Activated CD8-positive, alpha-beta memory T cell treated with anti-CD3 and anti-CD28 coated beads for 4 hours (primary cell): ENCODE measurements at places on chromosomes 2 and 18.

DNA sequence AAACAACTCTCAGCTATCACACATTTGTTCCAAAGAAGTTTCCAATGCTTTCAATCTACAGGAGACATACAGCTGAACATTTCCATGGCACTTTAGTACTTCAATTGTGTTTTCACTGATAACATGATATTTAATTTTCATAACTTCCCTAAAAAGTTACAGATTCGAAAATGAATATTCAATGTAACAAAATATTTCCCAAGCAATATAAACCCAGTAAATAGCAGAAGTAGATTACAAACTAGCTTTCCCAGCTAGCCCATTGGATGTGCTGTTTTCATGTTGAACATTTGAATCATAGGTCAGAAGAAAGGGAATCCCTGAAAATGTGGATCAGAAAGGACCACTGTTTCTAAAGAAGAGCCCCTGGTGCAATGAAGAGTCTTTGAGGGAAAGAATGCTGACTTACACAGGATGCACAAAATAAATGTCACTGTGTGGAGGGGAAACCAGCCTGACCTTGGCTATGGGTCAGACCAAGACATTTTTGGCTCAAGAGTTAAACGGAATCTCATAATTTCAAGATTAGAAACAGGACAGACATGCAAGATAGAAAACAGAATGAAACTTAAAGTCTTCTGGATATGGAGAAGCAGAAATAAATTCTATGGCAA, 22.5 kb downstream of the CYTIP start:
- DNase-seq, result no peak

GRCh38 chr2:34241905-34242762, 643.0 kb upstream of the FAM98A start:
- DNase-seq, result no peak

DNA sequence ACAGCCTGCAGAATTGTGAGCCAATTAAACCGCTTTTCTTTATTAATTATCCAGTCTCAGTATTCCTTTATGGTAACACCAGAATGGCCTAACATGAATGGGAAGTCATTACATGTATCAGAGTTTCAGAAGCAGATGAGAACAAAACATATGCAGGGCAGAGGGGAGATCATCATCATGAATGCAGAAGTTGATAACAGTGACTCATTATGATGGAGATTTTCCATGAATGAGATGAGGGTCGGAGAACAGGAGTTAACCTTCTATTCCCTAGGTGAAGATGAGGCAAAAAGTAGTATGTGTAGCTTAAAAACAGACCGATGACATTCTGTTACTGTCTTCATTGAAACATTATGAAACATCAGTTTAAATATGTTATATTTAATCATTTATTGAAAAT, 59.5 kb upstream of the PPM1B start:
- DNase-seq, result no peak

DNA sequence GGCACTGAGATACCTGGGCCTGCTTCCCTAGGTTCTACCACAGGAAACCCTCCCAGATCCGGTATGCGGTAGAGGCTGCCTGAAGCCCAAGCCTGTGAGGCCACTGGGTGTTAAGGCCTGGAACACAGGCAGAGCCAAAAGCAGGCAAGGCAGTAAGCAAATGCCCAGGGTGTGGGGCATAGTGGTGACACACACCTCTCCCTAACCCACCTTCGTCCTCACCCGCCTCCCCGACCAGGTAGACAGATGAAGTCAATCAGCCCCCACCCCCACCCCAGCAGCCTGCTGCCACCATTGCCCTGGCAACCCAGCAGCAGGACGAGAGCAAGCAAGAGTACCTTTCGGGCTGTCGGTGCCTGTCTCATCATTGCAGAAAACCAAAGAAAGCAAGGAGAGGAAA, 6.1 kb downstream of the DCTN1 start:
- DNase-seq, result no peak

GRCh38 chr2:75597949-75598348, 37.2 kb upstream of the EVA1A start:
- DNase-seq, result no peak

GRCh38 chr2:191274413-191274815, 29.2 kb downstream of the MYO1B start:
- DNase-seq, result no peak

DNA sequence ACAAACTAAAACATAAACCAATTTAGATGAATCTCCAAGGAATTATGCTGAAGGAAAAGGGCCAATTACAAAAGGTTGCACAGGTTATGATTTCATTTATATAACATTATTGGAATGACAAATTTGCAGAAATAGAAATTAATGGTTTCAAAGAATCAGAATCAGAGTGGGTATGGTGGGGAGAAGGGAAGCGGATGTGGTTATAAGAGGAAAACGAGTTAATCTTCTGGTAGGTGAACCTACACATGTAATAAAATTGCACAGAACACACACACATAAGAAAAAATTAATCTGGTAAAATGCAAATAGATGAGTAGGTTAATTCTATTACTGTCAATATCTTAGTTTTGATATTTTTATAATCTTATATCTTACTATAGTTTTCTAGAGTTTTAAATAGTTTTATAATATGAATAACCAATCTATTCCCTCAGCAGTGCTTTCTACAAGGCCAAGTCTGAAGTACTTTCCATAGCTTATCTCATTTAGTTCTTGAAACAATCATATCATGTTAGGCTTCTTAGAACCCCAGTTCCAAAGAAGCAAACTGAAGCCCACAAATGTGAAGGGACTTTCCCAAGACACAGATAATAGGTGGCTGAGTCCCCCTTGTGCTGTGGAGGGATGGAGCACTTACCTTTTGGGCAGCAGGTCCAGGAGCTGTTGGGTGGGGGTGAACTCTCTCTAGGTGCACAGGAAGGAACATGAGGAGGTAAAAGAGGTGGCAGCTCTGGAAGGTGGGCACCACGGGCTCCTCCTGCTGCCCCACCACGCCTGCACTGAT, 31.5 kb downstream of the ZNF519 start:
- DNase-seq, result no peak

DNA sequence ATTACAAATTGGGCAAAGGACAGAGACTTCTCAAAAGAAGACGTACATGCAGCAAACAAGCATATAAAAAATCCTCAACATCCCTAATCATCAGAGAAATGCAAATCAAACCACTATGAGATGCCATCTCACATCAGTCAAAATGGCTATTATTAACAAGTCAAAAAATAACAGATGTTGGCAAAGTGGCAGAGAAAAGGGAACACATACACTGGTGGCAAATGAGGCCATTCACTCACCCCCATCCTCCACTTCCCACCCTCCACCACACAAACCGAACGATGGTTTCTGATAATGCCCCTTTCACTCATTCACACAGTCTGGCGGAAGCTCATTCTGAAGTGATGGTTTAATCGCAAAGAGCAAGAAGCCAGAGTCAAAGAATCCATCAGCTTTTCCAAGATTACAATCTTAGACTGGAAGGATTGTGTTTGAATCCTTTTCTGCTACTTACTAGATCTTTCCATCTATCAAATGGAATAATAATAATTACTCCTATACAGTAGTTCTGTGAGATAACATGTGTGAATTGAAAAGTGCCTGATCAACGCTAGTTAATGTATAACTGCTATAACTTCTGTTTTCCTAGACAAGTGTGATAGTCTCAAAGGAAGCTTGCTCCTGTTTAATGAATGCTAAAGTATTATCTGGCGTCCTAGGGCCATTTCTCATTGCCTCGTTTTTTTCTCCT, 16.9 kb upstream of the CD28 start:
- no peak for DNase-seq

GRCh38 chr18:55275039-55275901, 312.7 kb downstream of the TCF4 start:
- DNase-seq, result no peak

GRCh38 chr18:22558945-22559385, 141.2 kb upstream of the CTAGE1 start:
- no peak for DNase-seq

DNA sequence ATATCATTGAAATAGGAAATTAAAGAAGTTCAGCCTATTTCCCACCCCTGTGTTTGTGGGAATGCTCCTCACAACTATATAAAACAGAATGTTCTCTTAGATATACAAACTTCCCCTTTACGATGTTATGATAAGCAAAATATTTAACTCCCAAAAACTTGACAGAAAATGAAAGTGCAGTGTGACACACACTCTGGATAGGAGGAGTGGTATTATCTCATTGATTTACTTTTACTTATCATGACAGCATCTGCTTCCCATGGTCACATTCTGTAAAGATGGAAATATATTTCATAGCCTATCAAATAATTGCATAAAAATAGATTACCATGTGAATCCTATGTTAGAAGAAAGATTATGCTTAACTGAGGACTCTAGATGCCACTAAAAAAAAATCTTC, 96.6 kb upstream of the STK17B start:
- no peak for DNase-seq

GRCh38 chr2:42859006-42859552, 66.7 kb upstream of the HAAO start:
- DNase-seq, result peak; percentile 20

- no peak for DNase-seq
Measured at GRCh38 chr2:192047315-192048107, 147.2 kb downstream of the TMEFF2 start.

GRCh38 chr2:16395601-16396000, 270.0 kb downstream of the CYRIA start:
- DNase-seq, result no peak

DNA sequence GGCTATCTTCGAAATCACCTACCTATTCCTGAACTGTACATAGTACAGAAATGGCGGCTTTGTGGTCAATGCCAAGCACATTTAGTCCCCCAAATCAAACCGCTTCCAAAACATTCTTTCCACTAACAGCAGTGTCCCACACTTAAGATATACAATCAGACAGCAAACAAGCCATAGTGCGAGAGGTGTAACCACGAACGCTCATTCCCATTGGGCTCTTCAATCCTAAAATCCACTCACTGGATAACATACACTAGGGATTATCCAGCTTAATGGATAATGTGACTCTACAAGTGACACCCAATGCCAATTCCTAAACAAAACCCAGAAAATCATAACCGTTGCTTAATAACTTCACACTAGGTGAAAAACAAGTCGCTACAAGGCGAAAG, 2.0 kb downstream of the XPO1 start:
- no peak for DNase-seq

DNA sequence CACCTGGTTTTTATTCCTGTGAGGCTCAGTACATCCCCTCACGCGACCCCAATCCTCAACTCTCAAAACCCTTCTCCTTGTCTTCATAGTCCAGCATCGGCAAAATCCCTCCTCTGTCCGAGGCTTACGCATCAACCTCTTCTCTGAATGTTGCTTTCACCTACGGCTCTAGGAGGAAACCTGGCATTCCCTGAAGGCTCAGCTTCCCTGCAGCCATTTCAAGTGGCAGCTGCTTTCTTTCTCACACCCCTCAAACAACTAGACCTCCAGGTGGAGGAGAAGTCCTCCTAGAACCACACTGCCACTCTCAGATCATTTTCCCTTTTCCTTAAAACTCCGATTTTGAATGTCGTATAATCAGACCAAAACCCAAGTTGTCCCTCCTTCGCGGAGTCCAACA, 114.2 kb downstream of the DTNB start:
- DNase-seq, result no peak

GRCh38 chr2:198161151-198161550, 356.8 kb downstream of the PLCL1 start:
- no peak for DNase-seq

- no peak for DNase-seq
Measured at GRCh38 chr2:112779598-112779997, 4.7 kb downstream of the IL1A start.

GRCh38 chr18:11005528-11005927, 143.8 kb downstream of the PIEZO2 start:
- no peak for DNase-seq

GRCh38 chr2:79191816-79192215, 32.3 kb upstream of the REG3A start:
- no peak for DNase-seq

DNA sequence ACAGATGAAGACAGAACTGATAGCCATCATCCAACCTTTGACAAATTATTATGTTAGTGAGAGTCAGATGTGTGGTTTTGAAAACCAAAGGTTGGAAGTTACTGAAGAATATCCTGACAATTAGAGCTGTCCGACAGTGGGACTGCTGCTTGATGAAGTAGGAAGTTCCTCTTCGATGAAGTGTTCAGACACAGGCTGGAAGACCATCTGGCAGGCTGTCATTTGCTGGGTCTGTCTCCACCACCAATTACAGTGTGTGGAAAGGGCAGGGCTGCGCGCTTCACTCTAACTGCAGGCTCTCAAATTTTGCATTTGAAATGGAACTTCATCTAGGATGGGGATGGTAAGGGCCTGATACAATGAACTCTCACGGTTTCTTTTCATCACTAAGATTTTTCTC, 313.8 kb downstream of the PIK3C3 start:
- no peak for DNase-seq

DNA sequence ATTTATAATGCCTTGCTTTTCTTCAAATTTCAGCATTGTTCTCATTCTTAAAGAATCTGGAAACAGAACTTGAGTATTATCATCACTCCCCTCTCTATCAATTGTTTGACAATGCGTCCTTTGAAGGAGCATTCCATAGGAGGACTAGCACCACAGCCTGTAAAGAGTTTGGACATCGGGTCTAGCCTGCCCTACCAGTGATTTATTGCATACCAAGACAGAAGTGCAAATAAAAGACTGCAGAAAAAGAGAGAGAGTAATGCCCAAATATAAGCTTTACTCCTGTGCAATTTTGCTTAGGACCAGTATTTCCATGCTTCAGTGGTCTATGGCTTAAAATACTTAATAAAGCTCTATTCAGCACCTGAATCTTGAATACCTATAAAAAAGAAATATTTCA, 55.4 kb upstream of the MAP2 start:
- no peak for DNase-seq
